ENCODE measurements at places on chromosomes 12 and 14. TPM values are rescaled to one million over a fixed set of nuclear protein-coding genes. Genes with fewer than 3 reads are reported as not detected.

DNA sequence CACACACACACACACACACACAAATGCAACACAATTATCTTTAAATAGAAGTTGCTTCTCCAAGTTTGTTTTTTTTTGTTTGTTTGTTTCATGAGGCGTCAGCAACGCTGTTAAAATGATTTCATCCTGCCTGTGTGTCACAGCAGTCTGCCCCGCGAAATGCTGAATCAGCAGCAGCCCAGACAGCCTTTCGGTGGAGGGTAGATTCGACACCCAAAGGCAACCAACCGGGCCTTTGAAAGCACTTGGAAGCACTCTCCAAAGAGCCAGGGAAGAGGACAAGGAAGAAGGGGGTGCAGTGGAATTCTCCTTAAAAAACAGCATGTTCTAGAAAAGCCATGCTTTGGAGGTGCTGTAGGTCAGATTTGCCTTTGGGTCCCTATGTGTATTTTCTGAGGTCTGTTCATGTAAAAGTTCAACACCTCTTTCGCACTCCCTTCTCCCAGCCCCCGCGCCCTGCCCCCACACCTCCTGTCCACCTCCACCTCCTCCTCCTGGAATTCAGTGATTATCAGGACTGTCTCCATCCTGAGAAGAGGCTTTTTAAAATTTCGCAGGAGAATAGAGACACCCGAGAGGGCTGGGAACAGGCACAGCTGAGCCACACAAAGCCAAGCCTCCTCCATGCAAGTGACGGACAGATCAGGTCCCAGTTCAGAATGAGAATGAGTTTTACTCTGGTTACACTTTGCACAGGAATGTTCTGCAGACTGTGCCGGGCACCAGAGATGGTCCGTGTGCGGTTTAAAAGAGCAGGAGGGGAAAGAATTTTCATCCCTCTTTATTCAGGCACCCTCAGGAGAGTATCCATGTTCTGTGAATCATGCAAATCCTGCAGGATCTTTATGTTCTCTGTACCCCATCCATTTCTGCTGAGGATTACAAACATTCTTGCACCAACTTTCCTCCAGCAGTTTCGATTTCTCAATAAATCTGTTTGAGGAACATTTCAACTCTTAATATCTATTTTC, 177.9 kb downstream of the ETV6 start:
- DNase-seq = no peak
- no peaks in the 10 kb centered on the region for H3K36me3 ChIP-seq
- no peak overlapping the region for H3K27ac ChIP-seq
- no peaks in the 10 kb centered on the region for H3K27me3 ChIP-seq

GRCh38 chr12:67531501-67531900, 117.0 kb upstream of the DYRK2 start:
- no peak overlapping the region for H3K4me3 ChIP-seq
- H3K27me3 ChIP-seq = peaks cover 6% of the 10 kb centered on the region
- no peak overlapping the region for H3K27ac ChIP-seq
- H3K4me1 ChIP-seq = no peaks in the 10 kb centered on the region

DNA sequence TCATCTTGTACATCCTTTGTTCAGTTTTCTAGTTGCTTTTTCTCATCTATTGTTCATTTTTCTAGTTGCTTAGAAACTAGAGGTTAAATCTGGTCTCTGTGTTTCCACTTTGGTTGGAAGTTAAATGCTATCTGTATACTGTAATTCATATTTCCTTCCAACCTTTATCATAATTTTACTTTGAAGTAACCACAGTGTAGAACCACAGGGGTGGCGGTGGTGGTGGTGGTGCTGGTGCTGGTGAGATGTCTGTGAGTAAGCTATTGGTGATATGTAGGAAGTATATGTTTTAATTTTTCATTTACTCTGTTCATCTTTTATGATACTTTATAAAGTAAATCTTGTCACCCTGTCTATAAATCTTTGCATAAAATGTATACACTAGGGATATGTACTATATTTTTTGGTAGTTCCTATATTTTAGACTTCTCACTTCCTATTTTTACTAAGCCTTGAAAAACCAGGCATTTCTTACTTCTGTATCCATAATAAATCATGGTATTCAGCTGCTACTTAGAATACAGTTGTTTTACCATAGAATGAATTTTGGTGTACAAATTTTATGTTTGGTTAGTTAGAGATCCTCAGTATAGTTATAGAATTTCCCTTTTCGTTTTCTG, 31.9 kb downstream of the CCDC91 start:
- peak overlapping the region; percentile 72 for H3K27ac ChIP-seq
- H3K27me3 ChIP-seq = no peaks in the 10 kb centered on the region
- peak; percentile 81 for DNase-seq
- peaks cover 46% of the 10 kb centered on the region for H3K4me1 ChIP-seq
- peaks cover 25% of the 10 kb centered on the region for H3K36me3 ChIP-seq
- H3K4me3 ChIP-seq = peak overlapping the region; percentile 73

DNA sequence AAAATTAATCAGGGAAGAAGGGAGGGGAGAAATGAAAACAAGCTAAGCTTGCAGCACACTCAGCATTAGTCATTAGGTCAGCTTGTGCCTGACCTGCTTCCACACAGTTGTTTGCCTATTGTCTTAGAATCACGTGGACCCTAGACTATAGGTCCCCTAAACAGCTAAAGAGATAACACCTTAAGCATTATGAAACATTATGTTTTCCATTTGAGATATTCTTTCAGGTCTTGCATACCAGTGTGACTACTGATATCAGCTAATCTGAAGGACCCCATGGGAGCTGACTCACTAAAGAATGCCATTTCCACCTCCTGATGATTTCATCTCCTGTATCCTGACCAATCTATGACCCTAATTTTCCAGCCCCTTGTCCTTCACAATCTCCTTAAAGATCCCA, 154.1 kb upstream of the FUT8 start:
- peaks cover 8% of the 10 kb centered on the region for H3K27me3 ChIP-seq
- H3K4me1 ChIP-seq = no peaks in the 10 kb centered on the region
- no peak overlapping the region for H3K4me3 ChIP-seq
- H3K36me3 ChIP-seq = no peaks in the 10 kb centered on the region
- no peak overlapping the region for H3K27ac ChIP-seq

- peaks cover 19% of the 10 kb centered on the region for H3K4me1 ChIP-seq
- peak within 1 kb of the TSS; percentile 88 for H3K27ac ChIP-seq
- peak within 1 kb of the TSS; percentile 94 for H3K4me3 ChIP-seq
- H3K36me3 ChIP-seq = no peaks in the 10 kb centered on the region
These were observed at the start of gene SYNJ2BP for GRCh38 chr14:70416725-70417349. Gene SYNJ2BP (minus strand): TSS chr14:70417090. CDS start chr14:70416963, 127 bp downstream.

GRCh38 chr12:30952015-30952414, 25.5 kb downstream of the TSPAN11 start:
- H3K36me3 ChIP-seq = no peaks in the 10 kb centered on the region
- H3K4me3 ChIP-seq = no peak overlapping the region
- no peak overlapping the region for H3K27ac ChIP-seq
- H3K27me3 ChIP-seq = peaks cover 25% of the 10 kb centered on the region
- no peaks in the 10 kb centered on the region for H3K4me1 ChIP-seq

DNA sequence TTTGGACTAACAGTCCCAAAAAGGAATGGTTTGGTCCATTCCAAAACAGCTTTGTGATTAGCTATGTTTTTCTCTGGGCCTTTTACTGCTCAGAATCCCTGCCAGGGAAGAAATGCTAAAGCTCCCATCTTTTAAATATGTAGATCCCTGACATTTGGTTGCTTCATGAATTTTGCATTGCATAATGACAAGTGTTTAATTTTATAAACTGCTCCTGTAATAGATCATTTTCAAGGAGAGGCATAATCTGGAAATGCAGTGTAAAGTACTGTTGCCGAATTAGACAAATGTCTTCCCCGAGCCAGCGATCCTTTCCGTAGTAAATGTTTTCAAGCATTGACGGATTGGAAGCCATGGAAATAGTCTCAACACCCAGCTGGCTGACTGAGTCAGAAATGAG, 291.3 kb upstream of the PRKD1 start:
- H3K4me3 ChIP-seq = no peak overlapping the region
- H3K36me3 ChIP-seq = no peaks in the 10 kb centered on the region
- no peak for DNase-seq
- H3K27ac ChIP-seq = no peak overlapping the region

DNA sequence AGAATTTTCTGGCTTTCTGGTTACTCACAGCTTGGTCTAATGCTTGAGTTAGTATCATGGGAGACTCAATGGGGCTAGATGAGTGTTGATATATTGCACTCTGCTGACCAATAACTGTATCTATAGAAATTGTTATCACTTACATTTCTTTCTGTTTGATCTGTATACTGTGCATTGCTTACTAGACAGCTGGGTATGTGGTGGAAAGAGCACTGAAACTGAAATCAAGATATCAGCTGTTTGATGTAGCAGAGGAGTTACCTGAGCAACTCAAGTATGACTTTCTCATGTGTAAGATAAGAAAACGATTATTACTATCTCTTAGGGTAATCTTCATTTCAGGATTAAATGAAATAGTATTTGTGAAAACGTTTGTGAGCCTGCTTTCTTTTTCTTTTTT, 183.0 kb downstream of the SLC15A5 start:
- no peaks in the 10 kb centered on the region for H3K4me1 ChIP-seq
- no peak overlapping the region for H3K27ac ChIP-seq
- no peak for DNase-seq
- no peak overlapping the region for H3K4me3 ChIP-seq
- no peaks in the 10 kb centered on the region for H3K36me3 ChIP-seq

DNA sequence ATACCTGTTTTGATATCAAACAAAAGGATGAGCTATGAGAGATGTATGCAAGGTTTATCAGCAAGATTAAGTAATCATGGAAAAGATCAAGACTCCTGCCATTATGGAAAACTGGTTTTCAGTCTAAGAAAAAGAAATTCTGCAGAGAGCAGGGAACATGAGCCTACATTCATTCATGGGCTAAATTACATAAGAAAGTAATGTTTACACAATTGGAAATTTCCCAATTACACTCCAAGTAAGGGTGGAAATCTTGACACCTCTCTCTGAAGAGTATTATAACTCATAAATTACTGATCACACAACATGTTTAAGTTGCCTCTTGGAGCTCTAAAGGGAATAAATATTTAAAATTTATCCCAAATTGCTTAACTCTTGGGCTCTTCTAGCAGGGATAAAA, 206.2 kb downstream of the SLC6A15 start:
- no peaks in the 10 kb centered on the region for H3K4me1 ChIP-seq
- no peaks in the 10 kb centered on the region for H3K36me3 ChIP-seq
- DNase-seq = no peak
- H3K27me3 ChIP-seq = no peaks in the 10 kb centered on the region
- no peak overlapping the region for H3K4me3 ChIP-seq

- no peaks in the 10 kb centered on the region for H3K27me3 ChIP-seq
- no peak overlapping the region for H3K4me3 ChIP-seq
- no peaks in the 10 kb centered on the region for H3K36me3 ChIP-seq
- H3K4me1 ChIP-seq = peaks cover 19% of the 10 kb centered on the region
- no peak for DNase-seq
- no peak overlapping the region for H3K27ac ChIP-seq
These were observed 202.0 kb upstream of the AMIGO2 start for GRCh38 chr12:47281667-47282171.

DNA sequence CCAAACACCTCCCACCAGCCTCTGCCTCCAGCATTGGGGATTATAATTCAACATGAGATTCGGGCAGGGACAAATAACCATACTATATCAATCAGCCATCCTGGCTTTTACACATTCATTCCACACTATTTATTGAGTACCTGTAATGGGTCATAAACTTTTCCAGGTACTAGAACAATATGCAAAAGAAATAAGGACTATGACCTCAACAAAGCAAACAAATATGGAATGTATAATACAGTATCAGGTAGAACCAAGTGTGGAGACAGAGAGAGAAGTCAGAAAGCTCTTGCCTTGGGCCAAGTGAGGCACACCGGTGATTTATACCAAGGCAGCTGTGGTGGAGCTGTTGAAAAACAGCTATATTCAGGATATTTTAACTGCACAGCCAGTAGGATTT, 116.3 kb downstream of the TSPAN8 start:
- H3K27me3 ChIP-seq = no peaks in the 10 kb centered on the region
- no peak overlapping the region for H3K4me3 ChIP-seq
- H3K36me3 ChIP-seq = no peaks in the 10 kb centered on the region
- H3K27ac ChIP-seq = no peak overlapping the region
- no peaks in the 10 kb centered on the region for H3K4me1 ChIP-seq

- DNase-seq = peak; percentile 73
- H3K4me1 ChIP-seq = peaks cover 33% of the 10 kb centered on the region
- H3K4me3 ChIP-seq = peak overlapping the region; percentile 98
These were observed 479 bp downstream of the KDM5A start for GRCh38 chr12:388541-389141.

DNA sequence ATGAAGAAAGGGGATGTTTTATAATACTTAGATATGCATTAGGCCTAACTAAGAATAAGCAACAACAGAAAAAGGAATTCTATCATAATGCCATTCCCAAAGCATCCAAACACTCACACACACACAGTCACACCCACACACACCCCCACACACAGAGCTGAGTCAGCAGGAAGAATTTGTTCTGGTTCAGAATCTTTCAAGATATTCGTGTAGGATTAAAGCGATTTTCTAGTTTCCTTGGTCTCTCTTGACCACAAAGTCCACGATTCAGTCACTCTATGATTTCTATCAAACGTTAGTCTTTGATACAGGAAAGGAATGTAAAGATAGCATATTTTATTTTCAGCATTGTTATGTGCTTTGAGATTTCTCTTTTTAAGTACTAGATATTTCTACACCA, 382.6 kb upstream of the DCN start:
- peaks cover 11% of the 10 kb centered on the region for H3K4me1 ChIP-seq
- H3K36me3 ChIP-seq = no peaks in the 10 kb centered on the region
- no peaks in the 10 kb centered on the region for H3K27me3 ChIP-seq
- DNase-seq = no peak
- H3K27ac ChIP-seq = no peak overlapping the region
- no peak overlapping the region for H3K4me3 ChIP-seq

- H3K4me3 ChIP-seq = no peak overlapping the region
- peaks cover 9% of the 10 kb centered on the region for H3K27me3 ChIP-seq
- no peaks in the 10 kb centered on the region for H3K4me1 ChIP-seq
- H3K27ac ChIP-seq = no peak overlapping the region
- DNase-seq = no peak
These were observed 88.1 kb upstream of the MANSC4 start for GRCh38 chr12:27868139-27868538.

DNA sequence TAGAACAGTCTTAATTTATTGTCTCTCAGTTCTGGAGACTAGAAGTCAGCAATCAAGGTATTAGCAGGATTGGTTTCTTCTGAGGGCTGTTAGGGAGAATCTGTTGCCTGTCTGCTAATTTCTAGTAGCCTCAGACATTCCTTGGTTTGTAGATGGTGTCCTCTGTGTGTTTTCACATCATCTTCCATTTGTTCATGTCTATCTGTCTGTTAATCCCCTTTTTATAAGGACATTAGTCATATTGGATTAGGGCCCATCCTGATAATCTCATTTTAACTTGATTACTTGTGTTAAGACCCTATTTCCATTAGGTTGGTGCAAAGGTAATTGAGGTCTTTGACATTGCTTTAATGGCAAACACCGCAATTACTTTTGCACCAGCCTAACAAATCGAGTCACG, 34.3 kb downstream of the TBC1D15 start:
- H3K4me3 ChIP-seq = no peak overlapping the region
- peaks cover 26% of the 10 kb centered on the region for H3K4me1 ChIP-seq
- H3K27ac ChIP-seq = no peak overlapping the region

- H3K27ac ChIP-seq = no peak overlapping the region
- no peak for DNase-seq
- peaks cover 5% of the 10 kb centered on the region for H3K36me3 ChIP-seq
- H3K4me3 ChIP-seq = peak overlapping the region; percentile 18
- H3K4me1 ChIP-seq = peaks cover 26% of the 10 kb centered on the region
These were observed 13.5 kb upstream of the TAS2R46 start for GRCh38 chr12:11075642-11076041.

CIDEB gene
- total RNA-seq = 20.2 TPM

CLEC2B gene
- 70.3 TPM for total RNA-seq

SLC8A3 gene
- 1.1 TPM for total RNA-seq

NKX2-1 gene
- total RNA-seq = not detected

MYO1H gene
- total RNA-seq = not detected

FOXG1 gene
- total RNA-seq = not detected

OR4E2 gene
- not detected for total RNA-seq

PRIMA1 gene
- not detected for total RNA-seq

BICDL1 gene
- total RNA-seq = 4.3 TPM

ITGB7 gene
- total RNA-seq = 53.0 TPM

ANO2 gene
- total RNA-seq = not detected

Data from natural killer cell treated with Interleukin-12 subunit alpha and Interleukin-12 subunit beta and Interleukin-15 and Interleukin-18, amount 100 ng/mL, for 72 hours (primary cell).